ENCODE measurements at places on chromosomes 2 and 18. TPM values are rescaled to one million over a fixed set of nuclear protein-coding genes. Genes with fewer than 3 reads are reported as not detected.

DNA sequence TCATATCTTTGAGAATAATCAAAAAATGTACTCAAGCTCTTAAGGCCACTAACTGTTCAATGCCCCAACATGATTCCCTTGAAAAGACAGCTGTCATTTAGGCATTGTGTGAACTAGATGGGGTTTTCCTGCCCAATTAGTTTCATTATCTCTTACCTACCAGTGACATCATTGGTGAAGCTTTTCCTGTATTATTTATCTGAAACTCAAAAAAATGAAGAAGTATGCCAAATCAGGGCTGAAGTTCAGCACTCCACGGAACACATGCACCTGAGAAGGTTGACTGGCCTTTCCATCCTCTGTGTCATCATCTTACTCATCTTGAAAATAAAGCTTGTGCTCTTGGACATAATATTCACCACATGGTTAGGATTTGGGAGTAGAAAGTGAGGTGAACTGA lies 126.4 kb downstream of the TXNL1 start:
- H3K36me3 ChIP-seq = no peaks in the 10 kb centered on the region
- no peaks in the 10 kb centered on the region for H3K27me3 ChIP-seq
- DNase-seq = no peak
- no peaks in the 10 kb centered on the region for H3K4me1 ChIP-seq
- H3K27ac ChIP-seq = no peak overlapping the region
- H3K4me3 ChIP-seq = no peak overlapping the region

Gene SPATA3
- not detected for total RNA-seq

Gene LYPD6B
- 12.4 TPM for total RNA-seq

- no peak overlapping the region for H3K4me3 ChIP-seq
- peak; percentile 52 for DNase-seq
- no peaks in the 10 kb centered on the region for H3K36me3 ChIP-seq
- H3K4me1 ChIP-seq = peaks cover 1% of the 10 kb centered on the region
- H3K27ac ChIP-seq = peak overlapping the region; percentile 3
These were observed 207.2 kb downstream of the SLC8A1 start for GRCh38 chr2:40244675-40245074.

DNA sequence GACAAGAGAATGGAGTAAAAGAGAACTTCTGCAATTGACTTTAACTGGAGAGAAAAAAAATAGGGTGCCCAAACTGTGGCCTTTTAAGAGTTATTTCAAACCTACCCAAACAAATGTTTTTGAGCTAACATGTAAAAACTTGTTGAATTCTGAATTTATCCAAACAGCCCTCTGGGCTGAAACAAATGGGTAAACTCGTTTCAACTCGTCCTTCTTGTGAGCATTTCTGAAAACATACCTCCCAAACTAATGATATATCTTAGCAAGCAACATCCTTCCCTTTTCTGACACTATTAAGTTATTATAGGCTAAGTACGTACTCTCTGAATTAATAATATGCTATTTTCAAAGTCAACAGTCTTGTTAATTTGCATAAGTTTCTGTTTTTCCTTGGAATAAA lies 793.0 kb upstream of the ACVR2A start:
- H3K27ac ChIP-seq = no peak overlapping the region
- no peak overlapping the region for H3K4me3 ChIP-seq
- H3K36me3 ChIP-seq = no peaks in the 10 kb centered on the region
- no peak for DNase-seq
- H3K4me1 ChIP-seq = peaks cover 28% of the 10 kb centered on the region
- H3K27me3 ChIP-seq = no peaks in the 10 kb centered on the region

Gene ALK
- total RNA-seq = 0.09 TPM

GRCh38 chr2:232699110-232699509 lies 2.0 kb downstream of the GIGYF2 start:
- H3K27ac ChIP-seq = no peak overlapping the region
- peaks cover 6% of the 10 kb centered on the region for H3K36me3 ChIP-seq
- H3K4me1 ChIP-seq = peaks cover 2% of the 10 kb centered on the region
- no peak for DNase-seq
- no peak overlapping the region for H3K4me3 ChIP-seq

GRCh38 chr2:145724311-145724898 lies 1204.5 kb upstream of the ZEB2 start:
- H3K27ac ChIP-seq = no peak overlapping the region
- H3K4me3 ChIP-seq = no peak overlapping the region
- H3K27me3 ChIP-seq = no peaks in the 10 kb centered on the region
- H3K4me1 ChIP-seq = peaks cover 7% of the 10 kb centered on the region

DNA sequence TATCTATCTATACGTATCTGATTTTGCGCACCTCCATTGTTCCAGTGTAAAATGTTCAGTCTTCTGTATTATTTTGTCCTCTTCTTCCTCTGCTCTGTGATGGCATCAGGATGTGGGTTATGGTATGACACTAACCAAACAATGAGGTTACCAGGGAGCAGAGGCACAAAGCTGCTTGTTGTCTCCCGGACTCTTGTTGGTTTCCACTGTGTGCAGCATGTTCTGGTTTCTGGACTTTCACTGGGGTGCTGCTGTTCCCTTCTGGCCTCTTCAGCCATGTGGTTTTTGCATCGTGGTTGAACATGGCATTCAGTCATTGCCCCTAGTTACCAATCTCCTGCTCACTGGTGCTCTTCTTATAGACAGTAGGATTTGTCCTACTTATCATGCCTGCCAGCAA lies 665.9 kb downstream of the CBLN2 start:
- H3K27ac ChIP-seq = no peak overlapping the region
- no peak for DNase-seq
- H3K36me3 ChIP-seq = no peaks in the 10 kb centered on the region
- H3K4me3 ChIP-seq = no peak overlapping the region
- no peaks in the 10 kb centered on the region for H3K4me1 ChIP-seq

GRCh38 chr18:7598167-7599047 lies 31.3 kb downstream of the PTPRM start:
- H3K36me3 ChIP-seq = no peaks in the 10 kb centered on the region
- no peak overlapping the region for H3K4me3 ChIP-seq
- peaks cover 18% of the 10 kb centered on the region for H3K4me1 ChIP-seq
- H3K27ac ChIP-seq = no peak overlapping the region
- peak; percentile 80 for DNase-seq

Gene RFTN2
- total RNA-seq = 3.2 TPM

Gene MEP1B
- not detected for total RNA-seq

- H3K27ac ChIP-seq = no peak overlapping the region
- no peaks in the 10 kb centered on the region for H3K27me3 ChIP-seq
- H3K4me1 ChIP-seq = no peaks in the 10 kb centered on the region
- H3K4me3 ChIP-seq = no peak overlapping the region
- DNase-seq = no peak
These were observed 215.6 kb upstream of the NABP1 start for GRCh38 chr2:191462370-191462769.

Gene ROCK1
- total RNA-seq = 49.7 TPM

DNA sequence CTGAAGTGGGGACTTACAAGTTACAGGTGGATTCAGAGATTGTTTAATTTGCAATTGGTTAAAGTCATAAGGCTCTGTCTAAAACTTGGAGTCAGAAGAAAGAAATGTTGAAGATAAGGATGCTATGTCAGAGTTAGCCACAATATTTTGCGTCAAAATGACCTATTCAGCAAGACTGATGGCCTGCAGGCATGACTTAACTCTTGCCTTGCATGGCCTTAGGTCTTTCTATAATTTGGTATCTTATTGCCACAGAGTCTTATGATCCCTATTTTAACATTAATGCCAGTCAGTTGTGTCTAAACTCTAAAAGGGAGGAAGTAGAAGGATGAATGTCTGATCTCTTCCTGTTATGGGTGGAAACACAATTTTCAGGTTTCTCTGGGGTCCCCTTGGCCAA lies 5.2 kb upstream of the COMMD1 start:
- H3K4me1 ChIP-seq = peaks cover 3% of the 10 kb centered on the region
- no peak overlapping the region for H3K4me3 ChIP-seq
- H3K27ac ChIP-seq = no peak overlapping the region
- H3K36me3 ChIP-seq = no peaks in the 10 kb centered on the region

Gene FN1
- total RNA-seq = 1,753 TPM

Gene TCF23
- not detected for total RNA-seq

- no peaks in the 10 kb centered on the region for H3K4me1 ChIP-seq
- no peak overlapping the region for H3K27ac ChIP-seq
- no peaks in the 10 kb centered on the region for H3K36me3 ChIP-seq
- no peaks in the 10 kb centered on the region for H3K27me3 ChIP-seq
These were observed 168.6 kb downstream of the SS18 start for GRCh38 chr18:25921677-25922421.

Gene TBR1
- not detected for total RNA-seq

Gene RAX
- not detected for total RNA-seq

- no peaks in the 10 kb centered on the region for H3K27me3 ChIP-seq
- no peak overlapping the region for H3K27ac ChIP-seq
- H3K4me3 ChIP-seq = no peak overlapping the region
- no peak for DNase-seq
- H3K4me1 ChIP-seq = no peaks in the 10 kb centered on the region
- H3K36me3 ChIP-seq = no peaks in the 10 kb centered on the region
These were observed 43.2 kb upstream of the ZC3H15 start for GRCh38 chr2:186442885-186443284.

- no peaks in the 10 kb centered on the region for H3K4me1 ChIP-seq
- DNase-seq = no peak
- no peaks in the 10 kb centered on the region for H3K36me3 ChIP-seq
- H3K4me3 ChIP-seq = no peak overlapping the region
- H3K27me3 ChIP-seq = peaks cover 2% of the 10 kb centered on the region
These were observed 1.4 kb downstream of the MYO7B start for GRCh38 chr2:127536707-127537541.

All from lung (tissue), 17 donors.